Aorta (tissue), 5 donors: ENCODE measurements at places on chromosomes 2 and 18. TPM values are rescaled to one million over a fixed set of nuclear protein-coding genes. Genes with fewer than 3 reads are reported as not detected.

IL1RL2 gene
- total RNA-seq, result 0.54 TPM

UBE2E3 gene
- total RNA-seq, result 50.7 TPM

ACTG2 gene
- total RNA-seq, result 1,843 TPM

SKOR2 gene
- not detected for total RNA-seq

VWC2L gene
- not detected for total RNA-seq

MC4R gene
- total RNA-seq, result not detected

DNA sequence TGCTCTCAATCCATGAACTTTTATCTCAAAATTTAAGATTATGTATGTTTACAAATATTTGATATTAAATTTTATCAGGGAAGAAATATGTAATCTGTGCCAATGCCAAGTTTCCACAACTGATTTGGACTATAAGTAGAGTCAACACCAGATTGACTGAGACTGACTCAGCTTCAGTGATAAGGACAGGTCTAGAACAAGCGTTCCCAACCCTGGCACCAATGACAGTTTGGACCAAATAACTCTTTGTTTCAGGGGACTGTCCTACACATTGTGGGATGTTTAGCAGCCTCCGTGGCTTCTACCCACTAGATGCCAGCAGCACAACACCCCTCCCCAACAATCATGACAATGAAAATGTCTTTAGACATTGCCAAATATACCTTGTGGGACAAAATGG, 165.3 kb downstream of the THADA start:
- no peak for DNase-seq
- peaks cover 10% of the 10 kb centered on the region for H3K4me1 ChIP-seq
- H3K27ac ChIP-seq, result no peak overlapping the region
- H3K27me3 ChIP-seq, result no peaks in the 10 kb centered on the region
- no peak overlapping the region for H3K4me3 ChIP-seq

DNA sequence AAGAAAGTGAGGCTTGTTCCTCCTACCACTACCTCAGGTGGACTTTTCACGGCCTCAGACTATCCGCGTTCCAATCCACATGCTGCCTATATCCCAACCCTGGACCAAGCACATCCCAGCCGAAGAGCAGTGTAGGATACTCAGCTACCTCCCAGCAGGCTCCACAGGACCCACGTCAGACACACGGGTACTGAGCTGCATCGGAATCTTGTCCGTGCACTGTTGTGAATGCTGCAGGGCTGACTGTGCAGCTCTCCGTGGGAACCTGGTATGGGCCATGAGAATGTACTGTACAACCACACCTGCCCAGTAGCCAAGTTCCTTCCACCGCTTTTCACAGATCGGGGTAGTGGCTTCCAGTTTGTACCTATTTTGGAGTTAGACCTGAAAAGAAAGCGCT, 22.3 kb downstream of the IL37 start:
- H3K27ac ChIP-seq, result no peak overlapping the region
- H3K36me3 ChIP-seq, result no peaks in the 10 kb centered on the region
- no peak for DNase-seq
- H3K4me1 ChIP-seq, result no peaks in the 10 kb centered on the region
- no peaks in the 10 kb centered on the region for H3K27me3 ChIP-seq

- H3K27ac ChIP-seq, result no peak overlapping the region
- H3K36me3 ChIP-seq, result peaks cover 4% of the 10 kb centered on the region
- H3K4me3 ChIP-seq, result no peak overlapping the region
- peaks cover 8% of the 10 kb centered on the region for H3K4me1 ChIP-seq
Observed at GRCh38 chr2:33190393-33190937, 243.7 kb downstream of the LTBP1 start.

- H3K27ac ChIP-seq, result no peak overlapping the region
- H3K4me1 ChIP-seq, result peaks cover 2% of the 10 kb centered on the region
- H3K4me3 ChIP-seq, result no peak overlapping the region
- H3K36me3 ChIP-seq, result no peaks in the 10 kb centered on the region
- DNase-seq, result no peak
- no peaks in the 10 kb centered on the region for H3K27me3 ChIP-seq
Observed at GRCh38 chr2:27815860-27816438, 44.4 kb downstream of the MRPL33 start.

DNA sequence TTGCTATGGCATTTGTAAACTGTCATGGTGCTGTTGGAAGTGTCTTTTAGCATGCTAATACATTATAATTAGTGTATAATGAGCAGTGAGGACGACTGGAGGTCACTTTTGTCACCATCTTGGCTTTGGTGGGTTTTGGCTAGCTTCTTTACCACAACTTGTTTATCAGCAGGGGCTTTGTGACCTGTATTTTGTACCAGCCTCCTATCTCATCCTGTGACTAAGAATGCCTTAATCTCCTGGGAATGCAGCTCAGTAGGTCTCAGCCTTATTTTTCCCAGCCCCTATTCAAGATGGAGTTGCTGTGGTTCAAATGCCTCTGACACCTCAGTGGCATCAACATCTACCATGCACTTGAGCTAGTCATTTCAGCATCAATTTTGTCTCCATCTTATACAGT, 29.7 kb downstream of the LYPD6 start:
- H3K4me1 ChIP-seq, result no peaks in the 10 kb centered on the region
- no peaks in the 10 kb centered on the region for H3K36me3 ChIP-seq
- DNase-seq, result no peak
- no peak overlapping the region for H3K27ac ChIP-seq
- H3K4me3 ChIP-seq, result no peak overlapping the region

DNA sequence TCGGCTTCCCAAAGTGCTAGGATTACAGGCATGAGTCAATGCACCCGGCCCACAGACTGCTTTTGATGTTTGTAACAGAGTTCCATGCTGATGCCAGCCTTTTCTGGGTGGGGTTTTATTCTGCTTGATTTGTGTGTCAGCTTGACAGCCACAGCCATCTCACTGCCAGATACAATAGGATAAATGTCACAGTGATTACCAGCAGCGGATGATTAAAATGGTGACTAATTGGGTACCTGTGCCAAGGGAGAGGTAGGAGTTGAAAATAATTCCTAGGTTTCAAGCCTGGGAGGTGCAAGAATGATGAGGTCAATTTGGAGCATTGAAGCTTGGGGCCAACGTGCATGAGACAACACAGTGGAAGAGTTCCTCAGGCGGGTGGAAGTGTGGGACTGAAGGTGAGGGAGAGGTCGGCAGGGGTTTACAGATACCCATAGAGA, 39.4 kb downstream of the SH2D6 start:
- no peaks in the 10 kb centered on the region for H3K4me1 ChIP-seq
- no peak overlapping the region for H3K27ac ChIP-seq
- no peak overlapping the region for H3K4me3 ChIP-seq
- H3K27me3 ChIP-seq, result no peaks in the 10 kb centered on the region
- no peaks in the 10 kb centered on the region for H3K36me3 ChIP-seq
- no peak for DNase-seq

- no peaks in the 10 kb centered on the region for H3K36me3 ChIP-seq
- no peak overlapping the region for H3K27ac ChIP-seq
- no peak for DNase-seq
- H3K4me3 ChIP-seq, result no peak overlapping the region
- no peaks in the 10 kb centered on the region for H3K27me3 ChIP-seq
- H3K4me1 ChIP-seq, result no peaks in the 10 kb centered on the region
Observed at GRCh38 chr2:60025496-60025895, 528.0 kb downstream of the BCL11A start.

DNA sequence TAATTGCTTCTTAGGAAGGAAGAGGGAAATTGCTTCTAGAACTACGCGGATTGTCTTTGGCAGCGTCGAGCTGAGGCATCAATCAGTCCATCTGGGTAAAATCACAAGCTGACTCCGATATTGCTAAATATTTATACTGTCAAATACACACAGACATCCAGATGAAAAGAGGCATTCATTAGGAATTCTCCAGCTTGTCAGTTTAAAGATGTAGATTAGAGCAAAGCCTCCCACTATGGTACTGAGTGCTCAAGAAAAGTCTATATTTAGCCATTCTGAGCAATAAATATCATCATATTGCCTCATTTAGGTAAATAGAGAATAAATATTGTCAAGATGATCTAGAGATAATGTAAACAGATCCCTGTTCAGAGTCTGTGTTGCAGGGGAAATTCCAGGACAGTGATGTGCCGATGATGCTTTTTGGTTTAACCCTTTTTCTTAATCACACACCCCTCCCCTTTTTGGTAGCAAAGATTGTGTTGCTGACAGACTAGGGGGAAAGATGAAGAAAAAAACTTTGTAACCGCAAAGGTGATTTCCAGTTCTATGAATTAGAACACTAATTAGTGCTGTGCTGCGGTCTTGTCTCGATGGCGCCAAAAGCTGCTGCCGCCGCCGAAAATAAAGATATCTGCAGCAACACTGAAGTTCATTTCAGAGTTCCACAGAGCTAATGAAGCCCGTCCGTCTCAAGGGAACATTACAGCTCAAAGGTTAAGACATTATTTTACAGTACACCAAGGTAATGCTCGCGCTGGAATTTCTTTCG, 171.8 kb downstream of the PTGR3 start:
- H3K4me3 ChIP-seq, result no peak overlapping the region
- H3K27ac ChIP-seq, result no peak overlapping the region
- no peaks in the 10 kb centered on the region for H3K27me3 ChIP-seq
- no peak for DNase-seq
- H3K4me1 ChIP-seq, result no peaks in the 10 kb centered on the region
